ENCODE measurements at places on chromosomes 2 and 18.

DNA sequence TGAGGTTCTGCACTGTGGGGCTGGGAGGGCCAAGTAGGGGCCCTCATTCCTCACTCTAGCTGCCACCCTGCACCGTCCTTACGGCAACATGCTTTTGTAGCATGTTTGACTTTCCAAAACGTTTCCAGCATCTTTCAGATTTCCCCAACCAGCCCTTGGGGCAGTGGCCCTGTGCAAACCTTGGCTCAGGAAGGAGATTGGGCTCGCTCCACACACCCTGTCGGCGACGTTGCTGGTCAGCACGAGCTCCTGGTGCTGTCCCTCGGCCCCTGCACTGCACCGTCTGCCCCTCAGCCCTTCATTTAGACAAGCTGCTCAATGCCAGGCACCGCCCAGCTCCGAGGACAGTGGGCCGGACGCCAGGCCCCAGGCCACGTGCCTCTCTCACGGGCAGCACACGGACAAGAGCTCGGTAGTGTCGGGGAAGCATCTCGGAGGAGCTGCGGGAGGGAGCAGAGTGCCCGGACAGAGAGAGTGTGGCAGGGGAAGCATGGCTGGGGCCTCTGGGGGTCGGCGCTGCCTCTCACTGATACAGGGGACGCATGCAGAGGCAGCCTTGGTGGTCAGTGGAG is 6.9 kb downstream of the GPR17 start:
- DNase-seq, result no peak

- DNase-seq, result no peak
Measured at GRCh38 chr2:183243758-183244157, 119.5 kb downstream of the NUP35 start.

DNA sequence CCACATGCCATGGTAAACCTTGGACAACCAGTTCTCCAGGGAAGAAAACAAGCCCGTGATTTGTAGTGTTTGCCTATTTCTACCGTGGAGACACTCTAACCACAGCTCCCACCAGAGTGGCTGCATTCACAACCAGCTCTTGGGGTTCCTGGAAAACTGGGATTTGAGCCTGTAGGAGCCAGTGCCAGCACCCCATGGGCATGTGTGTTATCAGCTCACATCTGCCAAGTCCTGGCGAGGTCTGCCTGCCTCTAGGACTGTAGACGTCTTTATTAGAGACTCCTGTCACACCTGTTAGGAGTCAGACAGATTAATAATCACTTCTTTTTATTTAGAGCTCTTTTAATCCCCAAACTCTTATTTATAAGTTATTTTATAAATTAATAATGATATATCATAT is 41.0 kb downstream of the INPP5D start:
- no peak for DNase-seq

- no peak for DNase-seq
Measured at GRCh38 chr2:109719871-109720270, 74.2 kb upstream of the RGPD5 start.

DNA sequence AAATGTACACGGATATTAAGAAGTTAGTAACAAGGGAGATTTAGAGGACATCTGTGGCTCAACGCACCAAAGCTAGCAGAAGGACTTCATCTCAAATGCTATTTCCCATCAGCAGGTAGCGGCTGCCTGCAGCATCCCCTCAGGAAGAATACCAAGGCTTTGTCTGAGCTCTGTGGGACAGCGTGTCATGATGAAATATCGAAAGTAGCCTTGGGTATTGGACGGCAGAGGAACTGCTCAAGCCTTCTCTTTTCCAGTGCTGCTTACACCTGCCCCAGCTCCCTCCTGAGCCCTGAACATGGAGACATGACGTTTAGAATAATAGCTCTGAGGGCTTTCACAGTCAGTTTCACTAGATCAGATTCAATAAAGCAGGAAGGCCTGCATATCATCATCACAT is 241.6 kb downstream of the SUCLG1 start:
- no peak for DNase-seq

DNA sequence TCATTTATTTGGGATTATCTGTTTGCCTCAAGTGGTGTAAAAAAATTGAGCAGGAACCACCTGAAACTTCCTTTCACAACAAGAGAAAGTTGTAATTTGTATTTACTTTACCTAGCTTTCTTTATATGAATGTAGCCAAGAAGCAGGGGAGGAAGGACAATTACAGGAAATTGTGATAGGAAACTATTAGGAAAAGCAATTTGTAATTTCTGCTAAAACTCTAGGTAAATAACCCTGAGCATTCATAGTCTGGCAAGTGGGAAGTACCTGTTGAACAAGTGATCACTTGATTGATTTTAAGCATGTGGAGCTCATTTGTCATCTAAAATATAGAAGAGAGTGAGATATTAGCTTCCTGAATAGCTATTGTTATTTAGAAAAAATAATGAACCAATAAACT is 5.0 kb downstream of the TFPI start:
- DNase-seq, result no peak
